ENCODE measurements at places on chromosomes 6 and 20.

DNA sequence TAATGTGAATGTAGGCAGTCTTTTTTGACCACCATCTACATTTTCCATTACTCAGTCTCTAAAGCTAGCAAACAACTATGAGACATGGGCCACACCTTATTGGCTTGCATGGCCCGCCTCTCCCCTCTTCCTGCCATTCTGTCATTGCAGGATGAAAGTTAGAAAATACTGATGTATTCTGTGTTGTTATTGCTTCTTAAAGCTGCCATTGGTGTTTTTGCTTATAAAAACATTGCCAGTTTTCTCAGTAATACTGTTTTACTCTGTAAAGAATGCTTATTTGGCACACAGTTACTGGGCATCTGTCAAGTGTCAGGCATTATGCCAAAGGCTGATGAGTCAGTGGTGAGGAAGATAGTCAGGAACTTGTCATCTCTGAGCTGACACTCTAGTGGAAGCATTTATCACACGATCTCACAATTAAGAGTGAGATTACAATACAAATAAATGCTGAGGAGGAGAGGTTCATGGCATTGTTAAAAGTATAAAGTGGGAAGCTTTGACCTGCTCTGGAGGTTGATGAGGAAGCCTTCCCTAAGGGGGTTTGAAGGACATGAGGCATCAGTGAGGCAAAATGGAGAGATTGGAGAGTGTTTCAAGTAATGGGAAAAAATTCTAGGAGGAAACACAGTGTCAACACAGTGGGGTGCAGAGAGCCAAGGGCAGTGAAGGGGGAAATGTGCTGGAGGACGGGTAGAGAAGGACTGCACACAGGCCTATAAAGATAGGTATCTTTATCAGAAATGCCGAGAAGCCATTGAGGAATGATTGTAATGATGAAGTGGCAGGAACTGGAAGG, 14.7 kb downstream of the KLHL32 start:
- no peak for DNase-seq

DNA sequence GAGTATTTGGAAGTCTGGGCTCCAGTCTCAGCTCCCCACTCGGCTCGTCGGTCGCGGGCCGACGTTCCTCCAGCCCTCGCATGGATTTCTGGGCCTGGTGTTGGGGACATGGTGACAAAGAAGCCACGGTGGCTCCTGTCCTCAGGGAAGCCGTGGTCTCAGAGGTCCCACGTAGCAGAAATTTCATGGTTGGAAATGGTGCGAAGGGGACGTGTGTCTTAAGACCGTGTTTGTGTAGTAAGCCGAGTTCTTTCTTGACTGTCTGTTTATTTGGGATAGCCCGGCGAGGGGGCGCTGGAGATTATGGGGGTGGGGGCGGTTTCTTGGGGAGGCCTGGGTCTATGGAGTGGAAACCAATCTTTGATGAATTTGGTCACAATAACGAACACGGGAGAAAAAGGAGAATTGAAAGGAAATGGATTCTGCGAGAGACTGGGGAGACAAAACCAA, 23.5 kb upstream of the MAP3K7 start:
- peak; percentile 18 for DNase-seq

- DNase-seq, result no peak
Observed at GRCh38 chr6:137547186-137547585, 53.0 kb upstream of the OLIG3 start.

GRCh38 chr6:25703005-25703404, 51.0 kb downstream of the SCGN start:
- DNase-seq, result no peak

GRCh38 chr6:131910219-131910589, 41.0 kb downstream of the CCN2 start:
- DNase-seq, result no peak

DNA sequence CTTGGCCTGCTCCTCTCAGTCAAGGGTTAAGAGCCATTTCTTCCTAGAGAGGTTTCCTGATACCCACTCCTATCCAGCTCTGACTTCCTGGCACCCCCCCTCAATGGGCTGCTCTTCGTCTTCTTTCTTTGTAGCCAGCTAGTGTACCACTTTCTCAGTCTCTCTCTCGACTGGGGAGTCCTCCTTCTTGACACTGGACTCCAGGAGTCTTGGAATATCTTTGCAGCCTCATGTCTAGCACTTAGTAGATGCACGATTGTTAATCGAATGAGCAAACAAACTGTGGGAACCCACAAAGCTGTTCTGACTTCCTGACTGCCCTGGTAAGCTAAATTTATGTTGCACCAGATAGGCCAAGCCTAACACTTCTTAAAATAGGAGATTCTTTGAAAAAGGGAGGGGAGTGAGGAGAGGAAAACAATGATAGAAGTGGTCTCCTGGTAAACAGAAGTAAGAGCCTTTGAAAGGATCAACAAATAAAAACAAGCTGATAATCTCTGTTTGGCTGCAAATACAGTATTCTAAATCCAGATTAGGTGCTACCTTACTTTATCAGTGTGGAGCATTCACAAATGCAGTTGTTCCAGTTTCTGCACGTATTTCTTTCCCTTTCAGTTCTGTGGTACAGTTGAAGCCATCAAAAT, 160.1 kb upstream of the CITED2 start:
- DNase-seq, result no peak

DNA sequence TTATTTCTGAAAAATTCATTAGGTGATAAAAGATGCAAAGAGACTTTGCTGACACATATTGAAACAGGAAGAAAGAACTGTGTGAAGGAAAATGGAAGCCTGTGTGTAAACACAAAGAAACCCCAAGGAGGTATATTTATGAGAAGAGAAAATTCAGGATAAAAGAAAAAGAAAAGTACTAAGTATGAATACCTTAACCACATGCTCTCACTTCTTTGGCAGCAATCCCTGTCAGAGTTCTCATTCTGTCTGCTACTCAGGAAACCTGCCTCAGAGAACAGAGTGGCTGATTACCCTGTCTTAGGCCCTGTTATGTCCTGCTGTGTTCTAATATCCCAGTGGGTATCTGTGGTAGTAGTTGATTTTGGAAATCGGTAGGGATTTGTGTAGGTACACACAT, 457.9 kb downstream of the TBC1D32 start:
- DNase-seq, result no peak

GRCh38 chr6:156866220-156867015, 89.2 kb downstream of the ARID1B start:
- peak; percentile 36 for DNase-seq

DNA sequence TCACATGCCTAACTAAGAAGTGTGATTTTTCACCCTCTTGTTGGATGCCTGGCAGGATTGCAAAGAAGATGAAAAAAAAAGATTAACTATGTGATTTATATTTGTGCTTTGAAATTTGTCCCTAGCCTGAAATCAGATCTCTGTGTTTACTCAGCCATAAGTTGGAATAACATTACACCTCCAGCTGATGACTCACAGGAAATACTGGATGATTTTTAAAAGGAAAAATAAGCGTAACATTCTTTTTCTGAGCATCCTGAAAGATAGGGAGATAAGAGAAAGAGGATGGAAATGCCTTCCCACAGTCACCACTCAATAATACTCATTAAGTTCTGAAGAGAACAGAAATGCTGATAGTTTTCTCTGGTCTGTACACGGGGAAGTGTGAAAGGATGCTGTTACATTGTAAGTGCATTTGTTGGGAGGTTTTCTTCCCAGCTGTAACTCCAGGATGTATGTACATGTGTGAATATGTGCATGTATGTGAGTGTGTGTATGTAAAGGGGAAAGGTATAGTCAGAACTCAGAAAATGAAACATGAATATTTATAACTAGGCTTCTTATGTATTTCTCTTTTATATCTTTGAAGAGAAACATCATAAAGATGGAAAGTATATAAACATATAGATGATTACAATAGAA, 37.4 kb upstream of the RIPPLY2 start:
- DNase-seq, result peak; percentile 3

DNA sequence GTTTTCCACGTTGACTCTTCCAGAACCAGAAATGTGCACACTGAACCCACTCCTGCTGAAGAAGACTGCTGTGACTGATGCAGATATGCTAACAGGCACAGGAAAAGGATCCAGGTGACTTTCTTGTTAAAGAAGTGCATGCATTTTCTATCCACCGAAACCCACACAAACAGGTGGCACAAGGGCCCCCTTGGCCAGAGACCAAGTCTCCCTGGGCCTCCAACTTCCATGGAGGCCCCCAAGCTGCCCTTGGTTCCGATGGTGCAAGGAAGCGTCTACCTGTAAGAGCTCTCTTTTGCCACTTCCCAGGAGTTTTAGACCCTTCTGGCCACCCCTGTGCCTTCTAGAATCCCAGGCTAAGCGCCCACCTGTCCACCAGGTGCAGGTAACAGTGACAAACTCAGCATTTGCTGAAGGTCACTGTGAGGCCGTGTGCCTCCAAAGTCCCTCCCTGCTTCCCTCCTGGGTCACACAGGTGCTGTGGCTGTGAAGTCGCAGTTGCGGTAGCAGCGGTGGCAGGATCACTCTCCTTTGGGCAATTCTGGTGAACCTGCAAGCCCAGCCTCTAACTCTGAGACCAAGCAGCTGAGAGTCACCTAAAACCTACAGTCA, 134.8 kb downstream of the PXDC1 start:
- DNase-seq, result no peak

DNA sequence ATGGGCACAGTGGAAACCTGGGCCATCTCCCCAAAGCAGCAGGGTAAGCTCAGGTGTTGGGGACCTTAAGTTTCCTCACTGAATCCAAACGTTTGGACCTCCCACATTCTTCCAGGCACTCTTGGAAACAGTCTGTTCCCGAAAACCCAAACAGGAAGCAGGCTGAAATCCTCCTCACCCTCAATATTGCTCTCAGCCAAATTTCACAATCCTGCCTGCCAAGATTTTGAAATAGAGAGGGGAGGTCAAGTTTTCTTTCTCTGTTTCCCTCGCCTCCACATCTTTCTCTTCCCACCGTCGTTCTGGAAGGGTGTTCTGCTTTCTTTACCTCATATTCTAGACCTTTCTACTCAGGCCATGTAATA, 392.0 kb upstream of the SASH1 start:
- DNase-seq, result peak; percentile 88

GRCh38 chr6:87473419-87473903, 687 bp downstream of the SLC35A1 start:
- peak; percentile 80 for DNase-seq

DNA sequence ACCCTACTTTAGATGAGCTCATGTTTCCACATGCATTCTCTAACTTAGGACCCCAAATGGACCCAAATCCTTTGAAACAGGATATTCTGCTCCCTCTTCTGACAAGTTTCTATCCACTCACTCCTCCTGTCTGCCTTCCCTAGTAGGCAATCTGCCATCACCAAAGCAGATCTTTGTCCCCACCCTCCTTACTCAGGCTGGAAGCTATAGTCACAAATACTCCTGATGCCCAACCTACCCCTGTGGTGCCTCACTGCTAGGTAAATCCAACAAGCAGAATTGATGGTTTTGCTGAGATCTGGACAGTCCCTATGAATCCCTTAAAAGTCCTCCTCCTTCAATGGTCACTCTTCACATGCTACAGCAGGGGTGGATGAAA, 21.7 kb downstream of the ELOVL5 start:
- DNase-seq, result no peak

DNA sequence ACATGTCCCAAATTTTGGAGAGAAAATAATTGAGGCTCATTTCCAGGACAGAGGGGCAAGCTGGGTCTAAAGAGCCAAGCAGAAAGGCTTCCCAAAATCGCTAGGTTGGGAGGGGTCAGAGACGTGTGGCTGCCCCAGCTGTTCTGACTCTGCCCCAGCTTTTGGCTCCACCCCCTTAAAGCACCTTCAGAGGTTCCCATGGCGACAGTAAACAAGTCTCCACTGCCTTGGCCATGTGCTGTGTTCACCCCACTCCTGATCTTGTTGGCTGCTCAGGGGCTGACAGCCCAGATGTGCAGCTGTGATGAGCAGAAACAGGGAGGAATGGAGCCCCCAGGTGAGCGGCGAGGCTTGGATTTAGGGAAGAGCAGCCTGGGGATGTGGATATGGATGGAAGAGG, 72.8 kb upstream of the SPTLC3 start:
- no peak for DNase-seq

GRCh38 chr6:40343877-40344565, 243.1 kb downstream of the LRFN2 start:
- DNase-seq, result no peak

DNA sequence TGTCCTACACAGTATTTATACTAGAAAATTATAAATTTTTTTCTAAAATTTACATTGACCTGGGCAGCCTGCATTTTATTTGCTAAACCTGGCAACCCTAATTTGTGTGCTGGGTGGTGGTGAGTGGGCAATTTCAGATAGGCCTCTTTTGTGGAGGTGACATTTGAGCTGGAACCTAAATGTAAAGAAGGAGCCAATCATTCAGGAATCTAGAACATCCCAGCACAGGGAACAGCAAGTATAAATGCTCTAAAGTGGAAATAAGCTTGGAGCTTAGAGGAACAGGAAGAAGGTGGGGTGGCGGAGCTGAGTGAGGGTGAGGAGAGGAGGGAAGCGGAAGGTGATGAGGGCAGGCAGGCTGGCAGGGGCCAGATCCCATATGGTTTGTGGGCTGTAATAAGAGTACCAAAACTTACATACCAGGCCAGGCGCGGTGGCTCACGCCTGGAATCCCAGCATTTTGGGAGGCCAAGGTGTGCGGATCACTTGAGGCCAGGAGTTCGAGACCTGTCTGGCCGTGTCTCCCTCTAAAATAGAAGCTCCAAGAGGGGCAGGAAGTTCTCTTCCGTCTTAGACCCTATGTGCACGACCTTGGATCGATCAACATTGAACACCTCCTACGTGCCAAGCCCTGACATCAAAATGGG, 549 bp upstream of the CSE1L start:
- DNase-seq, result peak; percentile 28

GRCh38 chr6:45677381-45678284, 299.9 kb upstream of the SUPT3H start:
- DNase-seq, result peak; percentile 53

- DNase-seq, result no peak
Observed at GRCh38 chr20:13778827-13779226, 5.9 kb downstream of the ESF1 start.

DNA sequence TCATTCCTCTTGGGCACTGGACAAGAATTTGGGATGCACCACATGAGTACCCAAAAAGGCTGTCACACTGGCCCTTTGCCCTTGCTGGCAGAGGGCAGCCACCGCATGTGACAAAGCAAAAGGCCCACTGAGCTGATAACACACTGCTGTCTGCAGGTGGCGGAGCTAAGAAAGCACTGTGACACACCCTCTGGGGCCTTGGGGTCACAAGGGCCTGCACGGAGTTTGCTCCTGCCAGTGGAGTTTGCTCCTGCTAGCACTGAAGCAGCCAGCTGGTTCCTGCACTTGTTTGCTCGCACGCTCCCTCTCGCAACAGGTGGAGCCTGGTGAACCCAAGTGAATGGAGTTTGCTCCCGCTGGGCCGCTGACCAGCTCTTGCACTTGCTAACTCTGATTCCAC, 132.6 kb downstream of the LCA5 start:
- no peak for DNase-seq

- no peak for DNase-seq
Observed at GRCh38 chr6:90494067-90494780, 92.6 kb downstream of the MAP3K7 start.

DNA sequence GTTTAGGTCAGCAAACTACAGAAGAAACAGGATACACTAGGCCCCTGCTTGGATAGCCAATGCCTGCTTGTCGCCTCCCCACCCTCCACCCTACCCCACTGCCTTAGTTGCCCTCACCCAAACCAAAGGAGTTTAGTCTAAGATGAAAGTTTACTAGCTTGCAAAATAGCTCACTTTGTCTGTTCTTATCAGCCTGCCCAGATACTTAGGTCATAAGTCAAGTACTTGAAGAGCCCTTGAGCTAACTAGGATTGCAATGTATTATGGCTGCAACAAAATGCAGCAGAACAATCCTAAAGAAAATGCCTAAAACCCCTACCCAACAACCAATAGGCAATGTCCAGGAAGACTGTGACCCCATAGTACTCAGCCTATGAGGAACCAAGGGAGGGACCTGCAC, 7.3 kb upstream of the ENTPD6 start:
- DNase-seq, result no peak

- no peak for DNase-seq
Observed at GRCh38 chr6:17291778-17292177, 10.6 kb downstream of the RBM24 start.

Data from adipocyte (in vitro differentiated cells).